ENCODE measurements at places on chromosomes 13 and 19. TPM values are rescaled to one million over a fixed set of nuclear protein-coding genes. Genes with fewer than 3 reads are reported as not detected.

DNA sequence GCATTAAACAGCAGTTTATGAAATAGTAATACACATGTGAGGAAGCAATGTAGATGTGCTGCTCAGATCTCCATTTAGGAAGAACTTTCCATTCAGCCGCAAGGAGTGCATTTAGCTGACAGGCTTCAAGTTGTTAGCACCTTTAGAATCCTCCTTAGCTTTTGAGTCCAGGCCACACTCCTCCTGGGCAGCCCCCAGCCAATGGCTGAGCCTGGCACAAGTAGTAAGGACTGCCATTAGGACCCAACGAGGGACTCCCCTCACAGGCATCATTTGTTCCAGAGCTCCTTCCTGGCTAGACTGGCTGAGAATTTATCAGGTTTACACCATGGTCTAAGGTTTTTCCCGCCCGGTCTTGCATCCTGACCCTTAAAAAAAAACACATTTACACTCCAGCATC lies 201.4 kb downstream of the DIAPH3 start:
- DNase-seq = no peak

DNA sequence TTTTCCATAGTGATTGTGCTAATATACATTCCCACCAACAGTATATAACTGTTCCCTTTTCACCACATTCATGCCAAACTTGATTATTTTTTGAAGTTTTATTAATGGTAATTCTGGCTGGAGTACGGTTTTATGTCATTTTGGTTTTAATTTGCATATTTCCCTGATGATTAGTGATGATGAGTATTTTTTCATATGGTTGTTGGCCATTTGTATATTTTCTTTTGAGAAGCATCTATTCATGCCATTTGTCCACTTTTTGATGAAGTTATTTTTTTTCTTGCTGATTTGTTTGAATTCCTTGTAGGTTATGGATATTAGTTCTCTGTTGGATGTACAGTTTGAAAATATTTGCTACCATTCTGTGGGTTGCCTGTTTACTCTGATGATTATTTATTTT lies 484.4 kb upstream of the SPRY2 start:
- no peak for DNase-seq

DNA sequence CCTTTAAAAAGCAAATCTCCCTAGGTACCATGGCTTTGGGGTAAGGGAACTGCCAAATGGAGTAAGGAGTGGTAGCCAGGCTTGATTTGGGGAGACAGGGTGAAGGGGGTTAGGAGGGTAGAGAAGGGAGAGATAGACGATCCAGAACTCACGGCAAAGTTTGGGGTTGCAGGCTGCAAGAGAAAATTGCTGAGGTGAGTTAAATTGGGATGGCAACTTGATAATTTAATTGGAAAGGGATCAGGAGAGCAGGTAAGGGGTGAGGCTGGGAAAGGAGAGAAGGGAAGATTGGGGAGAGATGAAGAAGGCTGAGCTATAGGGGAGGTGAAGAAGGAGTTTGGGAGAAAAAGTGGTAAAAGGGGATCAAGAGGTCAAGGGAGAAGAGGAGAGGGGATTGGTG lies 4.0 kb downstream of the IZUMO2 start:
- no peak for DNase-seq

GRCh38 chr19:1162404-1163282 lies 11.4 kb downstream of the SBNO2 start:
- DNase-seq = no peak

DNA sequence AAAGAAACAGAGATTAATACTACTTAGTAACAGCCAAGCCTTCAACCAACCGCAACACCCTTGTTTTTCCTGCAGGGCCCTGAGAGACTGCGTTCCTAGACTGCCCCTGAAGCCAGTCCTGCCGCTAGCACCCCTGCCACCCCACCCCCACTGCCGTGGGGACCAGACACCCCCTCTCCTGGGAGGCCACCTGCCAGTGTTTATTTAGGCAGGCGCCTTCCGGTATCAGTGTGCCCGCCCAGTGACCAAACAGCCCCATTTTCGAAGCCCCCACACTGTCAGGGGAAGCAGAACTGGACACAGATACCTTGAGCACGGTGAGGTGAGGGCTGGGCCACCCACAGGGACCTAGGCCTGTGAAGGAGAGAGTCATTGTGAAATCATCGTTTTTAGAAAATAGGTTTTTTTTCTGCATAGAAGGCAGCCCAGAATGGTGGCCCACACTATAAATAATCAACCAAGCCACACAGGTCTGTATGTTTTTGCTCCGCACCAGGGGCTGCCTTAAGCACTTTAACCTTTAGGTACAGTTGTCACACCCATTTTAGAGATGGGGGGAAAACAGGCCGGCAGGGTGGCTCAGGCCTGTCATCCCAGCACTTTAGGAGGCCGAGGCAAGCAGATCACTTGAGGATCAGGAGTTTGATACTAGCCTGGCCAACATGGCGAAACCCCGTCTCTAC lies 3.5 kb upstream of the TLE5 start:
- no peak for DNase-seq

Gene TUBB4A
- total RNA-seq = 3.7 TPM

DNA sequence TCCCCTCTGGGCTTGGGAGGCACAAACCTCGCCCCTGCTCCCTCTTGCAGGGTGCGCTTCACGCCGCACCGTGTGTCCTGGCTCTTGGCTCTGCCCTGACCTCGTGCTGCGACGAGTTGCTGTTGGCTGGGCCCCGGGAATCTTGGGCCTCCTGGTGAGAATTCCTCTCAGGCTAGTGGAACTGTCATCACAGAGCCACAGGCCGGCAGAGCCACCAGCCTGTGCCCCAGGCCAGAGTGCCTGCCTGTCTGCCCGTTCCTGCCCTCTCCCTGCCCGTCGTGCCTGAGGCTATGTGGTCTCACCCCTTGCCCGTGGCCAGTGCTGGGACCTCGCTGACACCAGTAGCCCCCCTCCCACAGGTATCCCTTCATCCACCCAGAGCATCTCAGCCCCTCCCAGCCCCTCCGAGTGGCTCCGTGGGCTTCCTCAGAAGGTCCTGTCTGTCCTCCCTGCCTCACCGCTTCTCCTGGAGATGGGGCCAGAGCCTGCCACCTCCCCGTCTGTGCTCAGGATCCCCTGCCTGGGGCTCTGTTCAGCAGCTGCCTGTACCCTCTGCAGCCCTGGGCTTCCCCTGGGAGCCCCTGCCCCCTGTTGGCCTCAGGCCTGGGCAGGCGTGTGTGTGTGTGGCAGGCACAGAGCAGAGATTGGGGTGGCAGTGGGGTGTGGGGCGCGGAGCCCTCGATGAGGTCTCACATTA lies 13.3 kb downstream of the NDUFB7 start:
- no peak for DNase-seq

- peak; percentile 34 for DNase-seq
These were observed 903.1 kb downstream of the SLITRK6 start for GRCh38 chr13:84896128-84896527.

- no peak for DNase-seq
These were observed 5.0 kb upstream of the SLC7A9 start for GRCh38 chr19:32874605-32875004.

Gene ANGPTL4
- 124 TPM for total RNA-seq

Gene ZNF578
- 3.5 TPM for total RNA-seq

GRCh38 chr13:114320065-114320464 lies 5.8 kb downstream of the CHAMP1 start:
- DNase-seq = no peak

- DNase-seq = no peak
These were observed 41.6 kb downstream of the TM9SF2 start for GRCh38 chr13:99542788-99543406.

DNA sequence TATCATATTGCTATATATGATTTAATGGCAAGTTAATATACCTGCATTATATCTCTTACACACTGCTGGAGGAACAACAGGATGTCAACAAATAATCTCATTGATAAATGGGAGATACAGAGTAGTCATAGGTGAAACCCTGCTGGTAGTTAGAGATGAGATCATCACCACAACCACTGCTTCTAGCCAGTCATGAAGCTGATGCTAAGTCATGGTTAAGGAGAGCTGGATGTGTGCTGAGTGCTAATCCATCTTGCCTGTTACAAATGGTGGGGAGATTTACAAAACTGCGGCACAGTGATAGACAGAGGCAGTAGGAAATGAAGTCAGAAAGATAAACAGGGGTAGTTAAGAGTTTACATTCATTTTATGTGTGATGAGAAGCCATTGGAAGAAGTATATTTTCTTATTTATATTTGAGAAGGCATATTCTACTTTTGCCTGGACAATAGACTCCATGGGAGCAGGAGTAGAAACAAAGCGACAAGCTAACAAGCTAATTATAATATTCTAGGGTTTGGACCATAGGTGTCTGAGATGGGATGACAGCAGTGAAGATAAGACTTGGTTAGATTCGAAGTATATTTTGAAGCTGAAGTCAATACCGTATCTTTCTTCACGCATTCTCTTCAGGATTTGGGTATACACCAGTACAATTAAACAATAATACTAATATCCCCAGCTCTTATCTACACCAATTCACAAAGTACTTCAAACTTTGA lies 78.0 kb upstream of the TRPC4 start:
- DNase-seq = no peak

- DNase-seq = no peak
These were observed 34.9 kb downstream of the DOCK9 start for GRCh38 chr13:98942997-98943396.

DNA sequence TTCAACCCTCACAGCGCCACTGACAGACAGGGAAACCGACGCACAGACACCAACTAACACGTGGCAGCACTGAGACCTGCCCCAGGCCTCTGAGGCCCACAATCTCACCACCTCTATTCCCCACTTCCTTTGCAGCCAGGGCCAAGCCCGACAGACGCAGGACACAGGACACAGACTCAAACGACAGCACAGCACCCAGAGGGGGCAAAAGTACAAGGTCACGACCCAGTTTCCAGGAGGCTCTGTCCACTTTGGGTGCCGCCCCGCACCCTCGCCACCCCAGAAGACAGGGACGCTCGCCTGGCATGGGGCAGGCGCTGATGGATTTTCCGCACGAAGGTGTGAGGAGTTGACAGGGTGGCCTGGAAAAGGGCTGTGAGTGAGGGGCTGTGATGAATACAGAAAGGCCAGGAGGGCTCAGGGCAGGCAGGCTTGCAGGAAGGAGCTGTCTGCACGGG lies 48.8 kb downstream of the MLLT1 start:
- no peak for DNase-seq

Gene MOB3A
- 72.4 TPM for total RNA-seq

DNA sequence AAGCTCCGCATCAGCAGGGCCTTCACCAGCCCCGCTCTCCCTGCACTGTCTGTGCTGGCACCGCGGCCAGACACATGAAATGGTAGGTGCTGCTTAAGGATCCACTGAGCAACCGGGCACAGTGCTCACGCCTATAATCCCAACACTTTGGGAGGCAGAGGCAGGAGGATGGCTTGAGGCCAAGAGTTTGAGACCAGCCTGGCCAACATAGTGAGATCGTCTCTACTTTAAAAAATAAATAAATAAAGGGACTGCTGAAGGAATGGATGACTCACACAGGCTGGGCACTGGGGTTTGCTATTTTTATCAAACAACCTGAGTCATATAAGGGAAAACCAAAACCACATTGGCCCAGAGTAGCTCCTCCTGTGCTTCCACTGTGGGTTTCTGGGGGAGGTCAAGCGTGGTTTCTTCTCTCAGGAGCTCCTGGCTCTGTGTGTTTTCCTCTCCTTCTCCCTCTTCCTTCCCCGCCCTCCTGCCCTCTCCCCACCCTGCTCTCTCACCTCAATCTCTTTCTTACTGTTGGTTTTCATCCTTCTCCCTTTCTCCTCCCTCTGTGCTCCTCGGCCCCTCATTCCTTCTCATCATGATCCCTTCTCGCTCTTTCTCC lies 21.3 kb downstream of the VRK3 start:
- DNase-seq = no peak

GRCh38 chr13:85693889-85694511 lies 105.2 kb downstream of the SLITRK6 start:
- DNase-seq = no peak

GRCh38 chr13:110945928-110946570 lies 31.2 kb upstream of the ANKRD10 start:
- no peak for DNase-seq

- DNase-seq = peak; percentile 52
These were observed 98.0 kb downstream of the ESD start for GRCh38 chr13:46698910-46699460.

GRCh38 chr13:97526556-97526955 lies 92.6 kb downstream of the RAP2A start:
- no peak for DNase-seq

Gene NLRP11
- not detected for total RNA-seq

DNA sequence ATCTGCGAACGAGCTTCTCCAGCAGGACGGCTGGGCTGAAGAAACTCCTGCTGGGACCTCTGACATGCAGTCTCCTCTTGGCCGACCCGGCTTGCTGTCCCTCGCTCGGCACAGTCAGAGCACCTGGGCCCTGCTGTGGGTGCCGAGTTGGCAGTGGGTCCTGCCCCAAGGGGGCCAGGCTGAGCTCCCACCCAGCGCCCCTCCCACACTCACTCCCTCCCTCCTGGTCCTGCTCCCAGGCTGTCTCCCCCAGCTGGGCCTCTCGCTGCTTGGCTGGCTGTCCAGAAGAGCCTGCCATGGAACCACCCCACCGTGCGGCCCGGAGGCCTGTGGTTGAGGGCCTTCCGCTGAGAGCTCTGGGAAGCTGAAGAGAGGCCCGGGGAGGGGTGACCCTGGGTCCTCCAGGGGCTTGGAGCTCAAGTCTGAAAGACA lies 6.0 kb downstream of the AKT2 start:
- no peak for DNase-seq

Gene ATP1A3
- 0.06 TPM for total RNA-seq

Gene CD79A
- not detected for total RNA-seq

Gene FBXL12
- 27.5 TPM for total RNA-seq

DNA sequence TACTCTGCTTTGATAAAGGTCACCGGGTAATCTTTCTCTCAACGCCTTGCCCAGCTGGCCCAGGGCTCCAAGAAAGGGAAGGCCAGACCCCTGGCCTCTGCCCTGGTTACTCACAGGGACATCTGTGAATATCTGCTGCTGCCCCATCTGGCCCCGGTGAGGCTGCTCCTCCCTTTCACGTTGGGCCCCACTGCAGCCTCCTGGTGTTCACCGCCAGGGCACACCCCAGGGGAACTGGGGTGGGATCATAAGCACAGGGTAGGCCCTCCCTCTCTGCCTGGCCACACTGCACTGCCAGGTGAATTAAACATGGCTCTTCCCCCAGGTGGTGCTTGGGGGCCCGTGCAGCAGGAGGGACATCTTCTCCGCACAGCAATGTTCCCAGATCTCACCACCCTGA lies 12.7 kb downstream of the LAIR1 start:
- DNase-seq = no peak

- DNase-seq = no peak
These were observed 7.7 kb upstream of the PROZ start for GRCh38 chr13:113150550-113151365.

Gene SERPINE3
- not detected for total RNA-seq

Gene PLIN4
- total RNA-seq = 0.12 TPM

- no peak for DNase-seq
These were observed 460.6 kb downstream of the FGF14 start for GRCh38 chr13:101941095-101941783.

DNA sequence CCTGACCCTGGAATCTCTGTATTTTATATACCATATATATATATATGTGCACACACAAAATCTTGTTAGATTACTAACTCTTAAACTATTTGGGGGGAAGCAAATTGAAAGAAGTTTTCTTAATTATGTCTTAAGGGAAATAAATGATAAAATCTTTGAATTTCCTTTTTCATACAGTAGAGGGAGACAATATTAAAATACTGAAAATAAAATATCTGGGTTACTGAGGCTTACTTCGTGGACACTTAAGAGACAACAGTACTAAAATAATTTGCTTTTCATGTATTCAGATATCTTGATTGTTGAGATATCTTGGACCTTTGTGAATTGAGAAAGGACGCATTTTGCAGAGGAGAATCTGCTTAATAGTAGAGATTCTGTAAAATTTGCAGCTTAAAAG lies 17.0 kb downstream of the SUGT1 start:
- DNase-seq = no peak
